ENCODE measurements at places on chromosomes 12 and 14.
A peak's percentile ranks its signal among the peaks of the same experiment; 100 is the strongest.

DNA sequence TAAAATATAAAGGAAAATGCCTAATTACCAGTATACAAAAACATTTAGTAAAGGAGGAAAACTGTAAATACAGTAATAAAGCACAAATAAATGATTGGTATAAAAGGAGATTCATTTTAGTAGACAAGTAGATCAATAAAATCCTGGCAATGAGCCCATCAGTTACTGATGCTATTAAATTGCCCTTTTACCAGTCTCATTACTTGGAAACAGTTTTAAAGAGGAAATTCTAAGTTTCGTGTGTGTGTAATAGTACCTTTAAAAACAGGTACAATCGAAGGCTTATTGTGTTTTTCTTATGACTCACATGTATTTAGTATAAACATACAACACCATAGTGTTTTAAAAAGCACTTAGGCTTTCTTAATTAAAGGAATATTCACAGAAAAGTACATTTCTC is 46.4 kb upstream of the SYT10 start:
- peak; percentile 67 for DNase-seq

DNA sequence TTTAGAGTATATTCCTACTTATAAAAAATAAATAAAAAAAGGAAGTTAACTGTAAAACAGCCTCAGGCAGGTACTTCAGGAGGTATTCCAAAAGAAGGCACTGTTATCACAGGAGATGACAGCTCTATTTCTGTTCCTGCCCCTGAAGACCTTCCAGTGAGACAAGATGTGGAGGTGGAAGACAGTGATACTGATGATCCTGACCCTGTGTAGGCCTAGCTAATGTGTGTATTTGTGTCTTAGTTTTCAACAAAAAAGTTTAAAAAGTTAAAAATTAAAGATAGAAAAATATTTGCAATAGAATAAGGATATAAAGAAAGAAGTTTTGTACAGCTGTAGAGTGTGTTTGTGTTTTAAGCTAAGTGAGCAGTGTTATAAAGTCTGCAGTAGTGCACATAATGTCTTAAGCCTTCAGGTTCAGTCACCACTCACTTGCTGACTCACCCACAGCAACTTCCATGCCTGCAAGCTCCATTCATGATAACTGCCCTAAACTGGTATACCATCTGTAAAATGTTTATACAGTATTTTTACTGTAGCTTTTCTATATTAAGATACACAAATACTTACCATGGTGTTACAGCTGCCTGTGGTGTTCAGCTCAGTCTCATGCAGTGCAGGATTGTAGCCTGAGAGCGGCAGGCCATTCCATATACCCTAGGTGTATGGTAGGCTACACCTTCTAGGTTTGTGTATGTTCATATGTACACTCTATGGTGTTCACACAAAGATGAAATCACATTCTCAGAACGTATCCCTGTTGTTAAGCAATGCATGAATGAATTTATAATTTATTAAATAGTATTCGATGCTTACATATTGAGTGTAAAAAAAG is 121.1 kb downstream of the ANO6 start:
- DNase-seq, result peak; percentile 57

- no peak for DNase-seq
These were observed 40.2 kb downstream of the TEAD4 start for GRCh38 chr12:2999265-2999841.

GRCh38 chr12:109369831-109370230 is 22.1 kb downstream of the MYO1H start:
- no peak for DNase-seq
